Activated T-cell treated with anti-CD3 and anti-CD28 coated beads, Interleukin-2, amount 50 U/mL, for 48 hours (primary cell): ENCODE measurements at places on chromosomes 5 and 9.

DNA sequence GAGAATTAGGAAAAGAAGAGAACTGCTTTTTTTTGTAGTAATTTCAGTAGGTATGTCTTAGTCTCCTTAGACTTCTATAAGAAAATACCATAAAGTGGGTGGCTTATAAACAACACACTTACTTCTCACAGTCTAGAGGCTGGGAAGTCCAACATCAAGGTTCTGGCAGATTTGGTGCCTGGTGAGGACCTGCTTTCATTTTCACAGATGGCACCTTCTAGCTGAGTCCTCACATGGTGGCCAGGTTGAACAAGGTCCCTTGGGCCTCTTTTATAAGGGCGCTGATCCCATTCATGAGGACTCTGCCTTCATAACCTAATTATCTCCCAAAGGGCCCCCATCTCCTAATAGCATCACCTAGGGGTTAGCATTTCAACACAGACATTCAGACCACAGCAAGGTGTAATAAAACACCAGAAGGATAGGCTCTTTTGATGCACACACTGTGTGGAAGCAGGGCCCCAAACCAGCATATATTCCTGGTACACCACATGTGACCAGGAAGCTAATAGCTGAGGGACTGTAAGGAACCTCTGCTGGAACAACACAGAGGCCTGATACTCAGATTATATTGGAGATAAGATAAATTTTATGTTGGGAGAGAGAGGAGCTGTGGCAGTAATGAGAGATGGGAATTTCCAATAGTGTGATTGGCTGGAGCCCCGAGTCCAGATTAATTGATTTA, 384.9 kb downstream of the RAB3C start:
- DNase-seq = no peak

DNA sequence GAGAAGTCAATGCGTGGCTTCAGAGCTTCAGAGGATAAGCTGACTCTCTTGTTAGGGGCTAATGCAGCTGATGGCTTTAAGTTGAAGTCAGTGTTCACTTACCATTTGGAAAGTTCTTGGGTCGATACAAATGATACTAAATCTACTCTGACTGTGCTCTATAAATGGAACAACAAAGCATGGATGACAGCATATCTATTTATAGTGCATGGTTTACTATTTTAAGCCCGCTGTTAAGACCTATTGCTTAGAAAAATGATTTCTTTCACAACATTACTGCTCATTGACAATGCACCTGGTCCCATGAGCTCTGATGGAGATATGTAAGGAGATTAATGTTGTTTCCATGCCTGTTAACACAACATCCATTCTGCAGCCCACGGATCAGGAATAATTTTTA, 435.7 kb downstream of the MAT2B start:
- no peak for DNase-seq

- no peak for DNase-seq
Observed at GRCh38 chr5:142883025-142883424, 112.8 kb downstream of the ARHGAP26 start.

GRCh38 chr5:96385538-96385937, 47.5 kb downstream of the PCSK1 start:
- DNase-seq = no peak

DNA sequence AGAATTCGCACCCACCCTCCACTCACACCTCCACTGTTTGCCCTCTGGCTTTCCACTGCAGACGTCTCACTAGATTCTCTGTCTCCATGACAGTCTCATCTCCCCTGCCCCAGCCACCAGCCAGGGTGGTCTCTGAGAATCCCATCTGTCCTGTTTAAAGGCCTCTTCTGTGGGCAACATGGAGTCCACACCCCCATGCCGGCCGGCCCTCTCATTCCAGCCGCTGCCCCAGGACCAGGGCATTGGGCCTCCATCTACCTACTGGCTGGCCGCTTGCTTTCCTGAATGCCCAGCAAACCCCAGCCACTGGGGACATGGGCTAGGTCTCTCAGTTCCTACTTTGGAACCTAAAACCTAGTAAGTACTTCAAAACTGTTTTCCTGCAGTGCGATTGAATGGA, 65.6 kb upstream of the RUFY1 start:
- no peak for DNase-seq

GRCh38 chr5:42654645-42655044, 102.0 kb upstream of the CCDC152 start:
- no peak for DNase-seq

- DNase-seq = no peak
Observed at GRCh38 chr5:78841767-78842166, 143.3 kb downstream of the ARSB start.

DNA sequence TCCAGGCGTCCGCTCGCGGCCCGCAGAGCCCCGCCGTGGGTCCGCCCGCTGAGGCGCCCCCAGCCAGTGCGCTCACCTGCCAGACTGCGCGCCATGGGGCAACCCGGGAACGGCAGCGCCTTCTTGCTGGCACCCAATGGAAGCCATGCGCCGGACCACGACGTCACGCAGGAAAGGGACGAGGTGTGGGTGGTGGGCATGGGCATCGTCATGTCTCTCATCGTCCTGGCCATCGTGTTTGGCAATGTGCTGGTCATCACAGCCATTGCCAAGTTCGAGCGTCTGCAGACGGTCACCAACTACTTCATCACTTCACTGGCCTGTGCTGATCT, 294 bp downstream of the ADRB2 start:
- DNase-seq = no peak

DNA sequence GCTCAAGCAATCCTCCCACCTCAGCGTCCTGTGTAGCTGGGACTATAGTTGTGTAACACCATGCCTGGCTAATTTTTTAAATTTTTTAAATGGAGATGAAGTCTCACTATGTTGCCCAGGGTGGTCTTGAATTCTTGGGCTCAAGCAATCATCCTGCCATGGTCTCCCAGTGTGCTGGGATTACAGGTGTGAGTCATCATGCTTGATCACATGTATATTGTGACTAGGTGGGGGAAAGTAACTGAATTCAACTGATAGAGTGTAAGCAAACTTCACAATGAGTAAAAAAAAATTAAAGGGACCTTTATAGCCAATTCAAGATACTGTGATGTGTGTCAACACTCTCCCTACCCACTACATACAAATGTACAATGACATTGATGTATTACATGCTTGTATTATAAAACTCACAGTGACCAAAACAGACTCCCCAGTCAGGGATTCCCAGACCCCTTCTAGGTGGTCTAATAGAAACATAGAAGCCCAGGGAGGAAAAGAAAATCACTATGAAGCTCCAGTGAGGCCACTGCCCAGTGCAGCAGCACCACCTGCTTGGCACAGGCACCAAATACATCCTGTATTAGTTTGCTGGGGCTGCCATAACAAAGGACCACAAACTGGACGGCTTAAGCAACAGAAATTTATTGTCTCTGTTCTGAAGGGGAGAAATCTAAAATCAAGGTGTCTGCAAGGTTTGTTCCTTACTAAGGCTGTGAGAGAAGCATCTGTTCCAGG, 8.8 kb downstream of the PLGRKT start:
- DNase-seq = no peak

DNA sequence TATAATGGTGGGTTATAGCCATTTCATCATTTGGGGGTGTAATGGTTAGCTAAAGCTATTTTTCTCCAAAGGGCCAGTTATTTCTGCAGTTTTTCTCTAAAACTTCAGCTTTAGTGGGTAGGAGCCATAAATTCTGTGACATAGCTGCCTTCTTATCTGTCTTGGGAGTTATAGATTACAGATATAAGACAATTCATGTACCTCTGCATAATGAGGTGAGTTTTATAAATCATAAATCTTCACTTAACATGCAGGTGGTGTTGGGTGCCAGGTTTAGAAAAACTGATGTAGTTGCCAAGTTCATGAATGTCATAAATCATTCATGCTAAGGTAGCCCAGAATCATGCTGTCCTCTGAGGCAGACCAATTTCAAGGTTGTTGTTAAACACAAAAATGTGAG, 10.0 kb upstream of the HSPA9 start:
- no peak for DNase-seq

DNA sequence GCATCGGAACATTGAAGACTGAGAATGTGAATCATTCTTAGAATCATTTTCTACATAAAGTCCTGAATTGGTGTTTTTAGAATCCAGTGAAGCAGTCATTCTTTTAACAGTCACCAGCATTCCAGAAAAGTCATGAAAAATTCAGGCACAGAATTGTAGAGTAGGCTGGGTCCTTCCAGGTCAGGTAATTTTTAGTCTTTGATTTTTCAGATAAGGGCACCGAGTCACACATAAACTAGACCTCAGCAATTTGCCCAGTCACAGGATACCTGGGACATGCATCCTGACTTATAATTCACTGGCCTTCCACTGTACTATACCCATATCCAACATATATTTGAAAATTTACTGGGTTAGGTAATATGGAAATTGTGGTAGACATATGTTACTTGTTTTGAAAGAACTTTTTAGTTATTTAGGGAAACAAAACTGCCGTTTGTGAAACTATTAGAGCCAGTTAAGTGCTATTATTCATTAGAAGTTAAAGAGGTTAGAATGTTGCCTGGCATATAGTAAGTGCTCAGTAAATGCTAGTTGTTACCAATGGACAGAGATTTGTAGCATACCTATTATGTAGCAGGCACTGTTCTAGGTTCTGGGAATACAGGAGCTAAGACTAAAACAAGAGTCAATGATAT, 10.9 kb downstream of the MAN2A1 start:
- no peak for DNase-seq

DNA sequence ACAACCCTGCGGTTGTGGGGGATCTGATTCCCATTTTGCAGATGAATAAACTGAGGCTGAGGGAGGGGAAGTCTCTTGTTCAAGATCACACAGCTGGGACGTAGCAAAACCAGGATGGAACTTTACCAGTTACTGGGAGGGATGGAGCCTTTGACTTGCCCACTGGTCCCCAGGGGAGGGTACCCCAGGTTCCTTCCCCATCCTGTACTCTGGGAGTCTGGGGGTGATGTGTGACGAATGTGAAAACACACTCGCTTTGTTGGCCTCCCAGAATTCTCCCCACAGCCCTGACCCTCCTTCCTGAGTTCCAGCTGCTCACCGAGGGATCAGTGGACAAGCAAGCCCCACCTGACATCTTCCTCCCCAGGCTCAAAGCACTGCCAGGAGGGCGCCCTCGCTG, 135.1 kb downstream of the NSG2 start:
- no peak for DNase-seq

- no peak for DNase-seq
Observed at GRCh38 chr5:61299261-61299681, 32.8 kb upstream of the ZSWIM6 start.

DNA sequence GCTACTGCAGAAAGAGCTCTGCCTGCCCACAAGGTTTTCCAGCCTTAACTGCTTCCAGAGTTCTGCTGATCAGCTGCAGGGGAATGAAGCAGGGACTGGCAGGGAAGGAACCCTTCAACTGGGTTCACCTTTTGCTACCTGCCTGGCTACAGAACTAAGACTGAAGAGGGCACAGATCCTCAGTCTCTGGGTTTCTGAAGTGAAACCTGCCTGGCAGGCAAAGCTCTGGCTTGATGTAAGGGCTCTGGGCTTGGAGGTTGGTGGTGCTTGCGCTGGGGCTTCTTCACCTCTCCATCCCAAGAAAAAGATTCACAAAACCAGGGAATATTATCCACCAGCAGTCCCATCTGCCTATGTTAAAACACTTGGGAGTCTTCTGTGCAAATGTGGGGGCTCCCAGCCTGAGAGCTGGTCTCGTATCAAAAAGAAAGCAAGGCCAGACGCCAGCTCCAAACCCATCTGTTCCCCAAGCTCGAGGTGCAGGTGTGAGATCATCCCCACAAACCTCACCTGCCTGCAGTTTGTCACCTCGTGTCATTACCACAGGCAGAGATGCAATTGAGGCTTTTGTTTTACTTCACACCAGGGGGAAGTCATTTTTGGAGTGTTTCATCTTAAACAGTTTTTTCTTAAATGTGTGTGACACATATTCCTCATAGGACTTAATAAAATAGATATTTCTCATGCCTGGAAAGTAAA, 58.3 kb downstream of the BNC2 start:
- DNase-seq = no peak

DNA sequence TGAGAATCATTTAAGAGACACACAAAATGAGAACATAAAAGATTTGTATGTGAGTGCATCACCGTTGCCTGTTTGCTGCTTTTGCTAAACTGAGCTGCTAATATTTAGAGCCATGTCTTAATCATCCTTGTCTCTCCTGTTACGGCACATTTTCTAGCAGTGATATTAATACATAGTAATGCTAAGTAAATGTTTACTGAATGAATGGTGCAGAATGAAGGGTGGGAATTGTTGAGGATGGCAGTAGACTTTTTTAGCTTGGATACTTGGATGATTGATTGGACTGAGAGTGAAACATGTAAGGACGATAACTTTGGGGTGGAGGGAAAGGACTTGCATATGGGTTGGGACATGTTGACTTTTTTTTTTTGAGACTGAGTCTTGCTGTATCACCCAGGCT, 102.3 kb upstream of the ABCA1 start:
- DNase-seq = no peak

DNA sequence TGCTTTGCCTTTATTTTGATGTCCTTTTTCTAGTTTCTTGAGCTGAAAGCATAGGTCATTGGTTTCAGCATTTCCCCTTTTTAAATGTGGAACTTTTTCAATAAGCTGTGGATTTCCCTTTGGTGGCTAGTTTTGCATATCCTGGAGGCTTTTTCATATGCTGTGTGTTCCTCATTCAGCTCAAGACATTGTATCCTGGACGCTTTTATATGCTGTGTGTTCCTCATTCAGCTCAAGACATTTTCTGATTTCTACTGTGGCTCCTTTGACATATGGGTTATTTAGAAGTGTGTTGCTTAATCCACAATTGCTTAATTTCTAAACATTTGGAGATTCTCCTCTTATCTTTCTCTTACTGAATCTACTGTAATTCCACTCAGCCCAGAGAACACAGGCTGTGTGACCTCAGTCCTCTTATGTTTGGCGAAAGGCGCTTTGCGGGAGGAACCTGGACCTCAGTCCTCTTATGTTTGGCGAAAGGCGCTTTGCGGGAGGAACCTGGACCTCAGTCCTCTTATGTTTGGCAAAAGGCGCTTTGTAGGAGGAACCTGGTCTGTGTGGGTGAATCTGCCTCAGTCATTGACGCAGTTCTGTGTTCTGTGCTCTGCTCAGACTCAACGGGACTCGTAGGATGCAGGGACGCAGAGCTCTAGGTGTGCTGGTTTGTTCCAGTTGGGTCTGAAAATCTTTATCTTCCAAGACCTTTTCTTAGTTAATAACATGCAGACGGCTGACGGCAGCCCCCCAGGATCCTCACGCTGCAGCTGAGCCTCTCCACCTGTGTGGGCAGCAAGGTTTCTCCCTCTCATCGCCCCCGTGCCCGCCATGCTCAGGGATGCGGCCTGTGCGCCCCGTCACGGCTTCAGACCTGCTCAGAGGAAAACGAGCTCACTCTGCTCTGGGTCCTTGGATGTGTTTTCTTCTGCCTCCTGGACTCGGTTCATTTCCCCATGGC, 6.0 kb upstream of the SLC9A3 start:
- no peak for DNase-seq

GRCh38 chr5:12920527-12920926, 1016.3 kb upstream of the CTNND2 start:
- no peak for DNase-seq
